Activated CD4-positive, CD25-positive, alpha-beta regulatory T cell treated with anti-CD3 and anti-CD28 coated beads, Interleukin-2, amount 50 U/mL, for 72 hours (primary cell): ENCODE measurements at places on chromosomes 5 and 9.

- DNase-seq = no peak
Measured at GRCh38 chr5:77171141-77171910, 39.2 kb upstream of the PDE8B start.

DNA sequence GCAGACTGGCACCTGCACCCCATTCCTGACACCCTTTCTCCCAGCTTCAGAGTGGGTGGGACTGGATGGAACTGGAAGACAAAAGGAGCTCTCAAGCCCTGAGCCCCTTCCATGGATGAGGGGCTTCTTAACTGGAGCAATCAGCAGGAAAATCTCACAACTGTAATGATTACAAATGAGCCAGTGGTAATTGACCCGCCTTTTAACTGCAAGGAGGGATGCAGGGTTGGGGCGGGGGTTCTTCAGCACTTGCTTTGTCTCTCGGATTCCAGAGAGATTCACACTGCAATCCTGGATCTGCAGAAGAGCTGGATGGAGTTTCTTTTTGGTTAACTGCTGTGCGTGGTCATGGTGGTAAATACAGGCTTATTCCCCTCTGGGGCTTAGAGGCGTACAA is 160.1 kb upstream of the SHB start:
- no peak for DNase-seq

- no peak for DNase-seq
Measured at GRCh38 chr5:57683036-57683630, 200.5 kb upstream of the ACTBL2 start.

GRCh38 chr5:134184155-134185135 is 7.7 kb upstream of the SKP1 start:
- peak; percentile 77 for DNase-seq

GRCh38 chr9:33225319-33226147 is 14.4 kb upstream of the SPINK4 start:
- peak; percentile 69 for DNase-seq

DNA sequence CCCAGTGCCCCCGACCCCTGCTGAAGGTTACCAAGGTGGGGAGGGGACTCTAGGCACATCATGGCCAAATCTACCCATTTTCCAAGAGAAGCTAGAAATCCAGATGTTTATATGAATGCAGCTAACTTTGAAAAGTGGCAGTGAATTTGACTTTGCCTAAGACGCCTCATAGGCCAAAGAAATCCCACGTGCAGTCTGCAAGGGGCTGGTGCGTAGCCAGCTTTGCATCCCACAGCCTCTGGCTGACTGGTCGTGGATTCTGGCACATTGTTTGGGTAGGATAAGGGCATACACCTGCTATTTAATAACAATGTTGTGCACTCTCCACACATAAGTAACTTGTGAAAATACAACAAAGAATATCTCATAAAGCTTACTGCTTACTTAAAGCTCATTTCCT is 3.5 kb upstream of the GADD45G start:
- DNase-seq = no peak

GRCh38 chr9:34988218-34989002 is 1.1 kb upstream of the DNAJB5 start:
- DNase-seq = no peak

DNA sequence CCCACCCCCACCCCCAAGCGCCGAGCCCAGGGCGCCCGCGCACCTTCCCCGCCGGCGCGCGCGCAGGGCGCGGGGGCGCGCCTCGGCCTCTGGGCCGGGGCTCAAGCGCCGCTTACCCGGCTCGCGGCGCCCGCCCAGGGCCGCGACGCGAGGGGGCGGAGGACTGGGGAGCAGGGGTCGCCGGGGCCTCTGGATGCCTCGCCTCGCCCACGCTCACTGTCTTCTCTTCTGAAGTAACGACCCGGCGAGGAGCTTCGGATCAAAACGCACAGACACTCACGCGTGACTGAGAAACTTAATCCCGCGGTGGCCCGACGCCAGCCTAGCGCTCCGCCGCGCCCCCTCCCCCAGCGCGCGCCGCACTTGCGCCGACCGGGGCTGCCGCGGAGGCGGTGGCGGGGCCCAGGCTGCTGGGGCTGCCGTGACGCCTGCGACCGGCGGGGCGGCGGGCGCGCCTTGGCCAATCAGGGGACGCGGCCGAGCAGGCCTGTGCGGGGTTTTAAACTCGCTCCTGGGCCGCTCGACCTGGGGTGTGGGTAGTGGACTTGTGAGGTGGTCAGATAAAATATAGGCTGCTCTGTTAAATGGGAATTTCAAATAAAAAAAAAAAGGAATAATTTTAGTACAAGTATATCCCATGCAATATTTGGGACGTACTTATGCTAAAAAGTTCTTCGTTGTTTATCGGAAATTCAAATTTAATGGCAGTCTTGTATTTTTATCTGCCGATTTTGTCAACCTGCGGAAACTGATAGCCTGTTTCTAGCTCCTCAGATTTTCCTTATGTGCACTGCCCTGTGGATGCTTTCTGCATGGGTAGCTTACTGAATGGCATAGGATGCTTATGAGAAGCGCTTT is at the start of gene MPDZ:
TSS of gene MPDZ (minus strand) at position 409 of the 858 bp plus-strand sequence. CDS start 29,377 bp downstream, outside the sequence.
- DNase-seq = no peak

- no peak for DNase-seq
Measured at GRCh38 chr5:126852091-126852571, 75.2 kb downstream of the LMNB1 start.

DNA sequence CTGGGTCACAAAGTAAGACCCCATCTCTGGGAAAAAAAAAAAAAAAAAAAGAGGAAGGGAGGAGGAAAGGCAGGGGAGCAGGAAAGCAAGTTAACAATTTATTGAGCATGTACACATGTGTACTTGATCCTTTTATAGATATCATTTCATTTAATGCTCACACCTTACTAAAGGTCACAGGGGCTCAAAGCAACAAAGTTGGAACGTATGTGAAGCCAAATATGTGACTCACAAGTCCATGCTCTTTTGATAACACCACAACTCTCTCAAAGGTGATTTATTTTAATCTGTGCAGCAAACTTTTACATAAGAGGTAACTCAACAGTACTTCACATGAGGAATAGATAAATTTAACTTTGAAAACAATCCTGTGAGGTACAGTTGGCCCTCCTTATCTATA is 34.4 kb upstream of the DTWD2 start:
- no peak for DNase-seq

DNA sequence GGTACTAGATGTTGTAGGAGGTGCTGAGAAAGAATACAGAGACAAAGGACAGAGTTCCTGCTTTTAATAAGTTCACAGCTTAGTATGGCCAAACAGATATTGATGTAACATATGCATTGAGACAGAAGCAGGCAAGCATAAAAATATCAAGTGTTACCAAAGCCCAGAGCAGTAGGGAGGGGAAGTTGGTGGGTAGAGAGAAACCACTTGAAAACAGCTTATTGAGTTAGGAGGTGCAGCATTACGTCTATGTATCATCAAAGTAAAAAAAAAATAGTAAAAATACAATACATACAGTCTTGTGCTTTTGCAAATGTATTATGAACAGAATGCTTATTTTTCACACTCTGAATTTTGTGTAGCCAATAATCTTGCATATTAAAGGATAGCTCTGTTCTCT is 441.8 kb upstream of the SGCD start:
- DNase-seq = no peak

- no peak for DNase-seq
Measured at GRCh38 chr5:105088102-105088501, 1525.5 kb upstream of the NUDT12 start.

DNA sequence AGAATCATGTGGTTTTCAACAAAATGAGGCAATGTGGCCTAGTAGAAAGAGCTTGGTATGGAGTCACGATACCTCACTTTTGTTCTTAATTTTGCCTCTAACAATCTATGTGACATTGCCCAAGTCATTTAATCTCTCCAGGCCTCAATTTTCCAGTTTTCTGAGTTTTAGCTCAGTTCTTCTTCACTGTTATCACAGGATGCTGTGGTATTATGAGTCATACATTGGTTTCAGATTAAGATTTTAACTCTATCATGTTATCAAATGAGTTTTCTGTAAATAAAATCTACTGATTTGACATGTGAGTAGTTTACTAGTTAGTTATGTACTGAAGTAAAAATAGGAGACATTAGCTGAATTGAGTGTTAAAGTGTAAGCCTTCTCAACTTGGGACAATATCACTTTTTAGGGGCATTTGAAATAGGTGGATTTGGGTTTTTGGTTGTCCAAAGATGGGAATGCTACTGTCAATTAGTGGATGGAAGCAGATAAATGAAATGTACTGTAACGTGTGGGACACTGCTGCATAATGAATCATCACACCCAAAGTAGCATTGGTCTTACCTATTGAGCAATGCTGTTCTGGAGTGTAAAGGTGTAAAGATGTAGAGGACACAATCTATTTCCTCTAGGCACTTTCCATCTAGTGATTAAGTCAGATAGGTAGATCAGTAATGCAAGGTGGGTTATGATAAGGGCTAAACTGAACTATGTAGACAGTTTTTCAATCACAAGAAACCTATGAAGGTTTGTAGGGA is 73.3 kb downstream of the NNT start:
- DNase-seq = no peak

GRCh38 chr5:6359555-6360322 is 18.6 kb downstream of the MED10 start:
- DNase-seq = no peak

GRCh38 chr5:131587541-131587940 is 47.5 kb downstream of the RAPGEF6 start:
- DNase-seq = no peak

GRCh38 chr5:176692839-176693476 is 45.7 kb downstream of the TSPAN17 start:
- DNase-seq = no peak

- DNase-seq = no peak
Measured at GRCh38 chr5:52702877-52703276, 84.8 kb upstream of the ITGA1 start.

DNA sequence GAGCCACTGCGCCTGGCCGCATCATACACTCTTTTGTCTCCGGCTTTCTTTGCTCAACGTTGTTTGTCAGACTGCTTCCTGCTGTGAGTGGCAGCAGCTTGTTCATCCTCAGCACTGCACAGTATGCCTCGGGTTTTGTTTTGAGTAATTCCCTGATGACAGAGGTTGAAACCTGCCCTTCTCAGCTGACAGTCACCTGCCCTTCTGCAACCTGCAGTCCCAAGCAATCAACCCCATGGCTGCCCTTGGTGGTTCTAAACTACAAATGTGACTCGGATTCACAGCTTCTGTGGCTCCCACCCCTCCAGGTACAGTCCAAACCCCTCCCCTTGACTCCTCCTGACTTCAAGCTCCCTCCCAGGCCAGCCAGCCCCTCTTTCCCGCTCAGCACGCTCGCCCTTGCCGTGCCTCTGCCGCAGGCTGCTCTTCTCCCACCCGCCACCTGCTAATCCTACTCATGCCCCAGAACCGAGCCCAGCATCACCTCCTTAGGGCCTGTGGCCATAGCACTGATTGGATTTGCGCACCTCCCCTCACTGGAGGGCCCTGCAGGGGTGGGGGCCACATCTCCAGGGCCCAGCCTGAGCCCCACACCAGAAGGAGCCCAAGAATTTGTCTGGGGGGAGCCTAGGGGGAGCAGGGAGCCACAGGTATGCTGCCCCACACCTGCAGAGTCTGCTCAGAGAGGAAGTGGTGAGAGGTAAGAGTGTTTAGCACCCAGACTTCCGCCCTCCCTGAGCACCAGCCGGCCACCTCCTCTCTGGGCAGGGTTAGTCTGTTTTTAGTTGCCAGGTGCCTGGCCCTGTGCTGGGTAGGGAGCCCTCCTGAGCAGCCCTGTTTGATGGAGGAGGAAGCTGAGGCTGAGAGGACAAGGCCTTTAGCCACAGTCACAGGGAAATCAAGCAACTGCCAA is 10.1 kb downstream of the EEIG1 start:
- DNase-seq = peak; percentile 63

DNA sequence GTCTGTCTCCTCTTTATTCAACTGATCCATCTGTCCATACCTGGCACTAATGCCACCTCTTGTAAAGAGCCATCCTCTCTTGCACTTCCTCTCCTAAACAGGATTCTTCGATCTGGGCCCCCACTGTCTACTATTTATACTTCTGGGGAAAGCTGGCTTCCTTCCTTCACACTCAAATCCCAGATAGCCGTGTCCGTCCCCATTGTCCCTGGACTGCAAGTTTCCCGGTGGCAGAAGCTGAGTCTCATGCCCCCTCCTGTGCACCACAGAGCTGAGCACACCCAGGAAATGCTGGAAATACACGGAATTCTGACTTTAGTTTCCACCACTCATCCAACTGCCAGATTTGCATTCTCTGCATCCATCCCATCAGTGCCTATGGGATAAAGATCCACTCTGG is 84.0 kb downstream of the MARCHF11 start:
- DNase-seq = no peak

DNA sequence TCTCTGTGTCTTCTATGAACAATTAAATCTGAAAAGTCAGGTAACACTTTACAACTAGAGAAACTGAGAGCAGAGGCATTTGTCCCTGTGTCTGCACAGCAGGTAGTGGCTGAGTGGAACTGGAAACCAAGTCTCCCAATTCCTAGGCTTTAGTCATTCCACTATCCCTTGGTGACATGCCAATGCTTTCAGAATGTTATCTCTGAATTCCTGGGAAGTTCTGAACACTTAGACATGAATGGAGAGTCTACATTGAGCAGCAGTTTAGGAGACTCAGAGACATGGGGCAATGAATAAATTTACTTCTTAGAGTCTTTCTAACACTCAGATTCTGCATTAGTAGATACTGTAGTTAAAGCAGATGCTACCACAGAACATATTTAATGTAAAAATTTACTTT is 94.8 kb upstream of the APC start:
- no peak for DNase-seq

GRCh38 chr9:112341730-112342129 is 8.3 kb upstream of the PTBP3 start:
- no peak for DNase-seq

- DNase-seq = no peak
Measured at GRCh38 chr9:103261951-103262350, 266.8 kb downstream of the CYLC2 start.

DNA sequence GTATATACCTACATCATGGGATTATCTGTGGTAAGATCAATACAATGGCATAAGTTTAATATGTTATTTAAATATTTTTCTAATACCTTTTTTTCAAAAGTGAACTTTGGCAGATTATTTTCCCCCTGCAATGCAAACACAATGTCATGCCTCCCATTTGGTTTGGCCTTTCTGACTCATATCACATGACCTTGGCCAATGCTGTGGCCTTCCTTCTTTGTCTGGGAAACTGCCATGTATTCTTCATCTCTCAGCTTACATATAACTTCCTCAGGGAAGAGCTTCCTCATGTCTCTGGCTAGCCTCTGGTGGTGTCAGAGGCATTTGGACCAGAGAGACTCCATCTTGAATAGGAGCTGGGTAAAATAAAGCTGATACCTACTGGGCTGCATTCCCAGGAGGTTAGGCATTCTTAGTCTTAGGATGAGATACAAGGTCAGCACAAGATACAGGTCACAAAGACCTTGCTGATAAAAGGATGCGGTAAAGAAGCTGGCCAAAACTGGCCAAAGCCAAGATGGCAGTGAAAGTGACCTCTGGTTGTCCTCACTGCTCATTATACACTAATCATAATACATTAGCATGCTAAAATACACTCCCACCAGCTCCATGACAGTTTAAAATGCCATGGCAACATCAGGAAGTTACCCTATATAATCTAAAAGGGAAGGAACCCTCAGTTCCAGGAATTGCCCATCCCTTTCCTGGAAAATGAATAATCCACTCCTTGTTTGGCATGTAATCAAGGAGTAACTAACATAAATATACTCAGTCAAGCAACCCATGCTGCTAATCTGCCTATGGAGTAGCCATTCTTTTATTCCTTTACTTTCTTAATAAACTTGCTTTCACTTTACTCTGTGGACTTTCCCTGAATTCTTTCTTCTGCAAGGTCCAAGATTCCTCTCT is 76.0 kb downstream of the C9orf153 start:
- DNase-seq = no peak
